ENCODE measurements at places on chromosomes 2 and 18.

- no peak for DNase-seq
Observed at GRCh38 chr18:32287873-32288272, 98.0 kb downstream of the MEP1B start.

DNA sequence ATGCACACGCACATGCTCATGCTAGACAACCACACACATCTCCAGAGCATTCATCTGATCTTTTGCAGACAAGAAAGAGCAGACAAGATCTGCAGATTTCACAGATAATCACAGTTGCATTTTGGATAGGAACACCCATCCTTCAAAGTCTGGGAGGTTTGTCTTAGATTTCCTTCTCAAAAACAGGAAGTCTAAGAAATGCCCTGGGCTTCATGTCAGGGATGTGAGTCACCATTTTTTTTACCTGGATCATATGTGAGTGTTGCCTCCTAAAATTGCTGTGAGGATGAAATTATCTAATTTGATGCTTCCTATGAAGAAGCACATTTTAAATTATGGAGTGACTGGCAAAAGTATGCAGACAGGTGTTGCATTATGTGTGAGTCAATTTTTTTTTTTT, 46.1 kb downstream of the SRD5A2 start:
- no peak for DNase-seq

GRCh38 chr2:111094691-111095090, 26.0 kb upstream of the BCL2L11 start:
- no peak for DNase-seq

DNA sequence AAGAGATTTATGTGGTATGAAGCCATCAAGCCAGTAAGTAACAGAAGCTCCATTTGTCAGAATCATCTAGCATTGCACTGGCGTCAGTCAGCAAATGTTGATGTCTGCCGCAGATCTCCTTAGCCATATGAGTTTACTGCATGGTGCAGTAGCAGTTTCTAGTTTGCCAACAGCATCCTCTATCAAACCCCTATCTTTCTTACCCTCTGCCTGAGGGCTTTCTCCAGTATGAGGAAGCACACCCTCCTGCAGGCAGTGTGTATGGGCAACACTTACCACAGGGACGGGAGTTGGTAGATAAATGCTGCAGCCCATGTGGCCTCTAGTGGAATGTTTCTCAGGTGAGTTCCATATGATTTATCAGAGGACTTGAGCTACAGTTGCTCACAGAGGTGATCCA, 63.7 kb downstream of the EFEMP1 start:
- no peak for DNase-seq

DNA sequence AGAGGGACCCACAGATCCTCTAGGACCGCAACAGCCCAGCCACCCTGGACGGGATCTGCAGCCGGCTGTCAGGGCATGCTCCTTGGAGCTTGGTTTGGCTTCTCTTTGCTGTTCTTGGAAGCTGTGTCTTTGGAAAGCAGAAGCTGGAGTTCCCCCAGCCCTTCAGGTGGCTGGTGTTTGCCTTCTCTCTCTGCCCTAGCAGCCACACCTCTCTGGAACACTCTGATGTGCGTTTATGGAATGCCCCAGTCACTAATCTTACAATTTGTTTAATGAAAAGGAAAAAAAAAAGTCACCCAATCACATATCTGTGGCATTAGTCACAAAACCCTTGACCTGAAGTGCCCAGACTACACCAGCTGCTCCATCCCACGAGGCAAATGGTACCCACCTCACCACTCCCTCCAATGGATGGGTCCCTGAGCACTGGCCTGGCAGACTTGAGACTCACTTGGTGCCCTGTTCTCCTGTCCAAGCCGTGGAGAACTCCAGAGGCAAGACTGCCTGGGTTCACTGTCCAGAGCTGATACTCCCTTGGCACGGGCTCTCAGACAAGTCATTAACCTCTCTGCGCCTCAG, 70.2 kb upstream of the DAPL1 start:
- DNase-seq = no peak

Data from caudate nucleus (tissue), 63 donors.